ENCODE measurements at places on chromosomes 6 and 20. TPM values are rescaled to one million over a fixed set of nuclear protein-coding genes. Genes with fewer than 3 reads are reported as not detected.

HCRTR2 gene
- total RNA-seq, result not detected

DDO gene
- not detected for total RNA-seq

SLA2 gene
- total RNA-seq, result 21.3 TPM

MTFR2 gene
- total RNA-seq, result 1.2 TPM

- no peak overlapping the region for H3K27ac ChIP-seq
- H3K4me1 ChIP-seq, result peaks cover 74% of the 10 kb centered on the region
- peak overlapping the region; percentile 4 for H3K4me3 ChIP-seq
- DNase-seq, result no peak
- peaks cover 22% of the 10 kb centered on the region for H3K36me3 ChIP-seq
- H3K27me3 ChIP-seq, result no peaks in the 10 kb centered on the region
Measured at GRCh38 chr20:47352332-47353238, 3.9 kb downstream of the ZMYND8 start.

DNA sequence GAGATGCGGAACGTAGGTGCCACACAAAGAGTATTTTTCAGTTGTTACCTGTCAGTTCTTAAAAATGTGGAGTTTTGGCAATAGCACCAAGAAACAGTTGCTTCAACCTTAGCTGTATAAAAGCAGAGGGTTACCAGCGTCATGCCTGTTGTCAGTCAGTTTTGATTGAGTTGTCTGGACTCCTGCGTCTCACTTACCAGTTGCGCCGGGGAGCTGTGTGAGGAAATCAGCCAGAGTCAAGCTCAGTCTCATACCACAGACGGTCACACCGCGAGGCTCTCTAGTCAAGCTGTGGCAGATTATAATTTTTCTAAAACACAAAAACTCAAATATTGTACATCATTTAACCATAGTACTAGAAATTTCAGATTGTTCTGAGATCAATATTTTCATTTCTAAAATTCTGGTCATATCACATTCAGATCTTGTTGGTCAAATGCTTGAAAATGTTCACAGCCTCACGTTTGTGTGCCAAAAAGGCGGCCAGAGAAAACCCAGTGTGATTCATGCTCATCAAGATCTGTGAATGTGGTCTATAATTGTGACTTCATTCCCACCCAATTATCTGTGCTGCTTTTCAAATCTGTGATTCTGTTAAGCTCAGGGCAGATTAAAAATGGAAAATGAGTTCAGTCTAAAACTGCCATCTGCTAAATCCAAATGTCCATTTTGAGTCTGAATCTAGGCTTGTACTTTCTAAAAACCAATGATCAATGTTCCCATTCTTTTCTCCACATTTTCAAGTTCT lies 37.5 kb downstream of the SASH1 start:
- H3K36me3 ChIP-seq, result no peaks in the 10 kb centered on the region
- no peaks in the 10 kb centered on the region for H3K27me3 ChIP-seq
- H3K4me1 ChIP-seq, result no peaks in the 10 kb centered on the region
- DNase-seq, result no peak
- no peak overlapping the region for H3K4me3 ChIP-seq

GRCh38 chr6:168138436-168138835 lies 59.4 kb upstream of the FRMD1 start:
- H3K27ac ChIP-seq, result no peak overlapping the region
- H3K27me3 ChIP-seq, result peaks cover 1% of the 10 kb centered on the region
- H3K36me3 ChIP-seq, result no peaks in the 10 kb centered on the region
- no peak overlapping the region for H3K4me3 ChIP-seq
- DNase-seq, result no peak
- H3K4me1 ChIP-seq, result no peaks in the 10 kb centered on the region

- H3K27ac ChIP-seq, result no peak overlapping the region
- H3K36me3 ChIP-seq, result no peaks in the 10 kb centered on the region
- no peak for DNase-seq
- H3K27me3 ChIP-seq, result no peaks in the 10 kb centered on the region
- H3K4me1 ChIP-seq, result no peaks in the 10 kb centered on the region
- no peak overlapping the region for H3K4me3 ChIP-seq
Measured at GRCh38 chr6:81362246-81362645, 390.2 kb downstream of the TENT5A start.

- no peak for DNase-seq
- H3K27ac ChIP-seq, result no peak overlapping the region
- no peak overlapping the region for H3K4me3 ChIP-seq
Measured at GRCh38 chr6:66051812-66052211, 344.8 kb upstream of the EYS start.

DNA sequence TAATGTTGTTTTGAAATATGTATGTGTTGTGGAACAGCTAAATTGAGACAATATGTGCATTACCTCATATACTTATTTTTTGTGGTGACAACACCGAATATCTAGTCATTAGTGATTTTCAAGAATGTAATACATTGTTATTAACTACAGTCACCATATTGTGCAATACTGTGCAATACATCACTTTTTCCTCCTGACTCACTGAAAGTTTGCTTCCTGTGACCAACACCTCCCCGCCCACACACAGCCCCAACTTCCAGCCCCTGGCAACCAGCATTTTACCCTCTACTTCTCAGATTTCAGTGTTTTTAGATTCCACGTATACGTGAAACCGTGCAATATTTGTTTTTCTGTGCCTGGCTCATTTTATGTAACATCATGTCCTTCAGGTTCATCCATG lies 627.9 kb downstream of the PRKN start:
- no peak overlapping the region for H3K27ac ChIP-seq
- no peak overlapping the region for H3K4me3 ChIP-seq
- DNase-seq, result no peak
- no peaks in the 10 kb centered on the region for H3K36me3 ChIP-seq
- H3K4me1 ChIP-seq, result no peaks in the 10 kb centered on the region

GRCh38 chr6:33856655-33857054 lies 52.9 kb upstream of the MLN start:
- H3K27me3 ChIP-seq, result peaks cover 5% of the 10 kb centered on the region
- peak overlapping the region; percentile 11 for H3K4me3 ChIP-seq
- no peaks in the 10 kb centered on the region for H3K36me3 ChIP-seq
- H3K4me1 ChIP-seq, result peaks cover 72% of the 10 kb centered on the region

GRCh38 chr20:4427940-4428586 lies 293.6 kb upstream of the PRND start:
- no peaks in the 10 kb centered on the region for H3K27me3 ChIP-seq
- no peak overlapping the region for H3K4me3 ChIP-seq
- H3K36me3 ChIP-seq, result no peaks in the 10 kb centered on the region

GRCh38 chr6:43848671-43849391 lies 78.8 kb downstream of the VEGFA start:
- H3K4me1 ChIP-seq, result no peaks in the 10 kb centered on the region
- H3K27me3 ChIP-seq, result no peaks in the 10 kb centered on the region
- no peak for DNase-seq

GRCh38 chr6:106974336-106974998 lies at the start of gene CD24:
TSS of gene CD24 (minus strand) at chr6:106974729. CDS start at chr6:106974646, 83 bp downstream.
- peaks cover 27% of the 10 kb centered on the region for H3K27me3 ChIP-seq
- H3K36me3 ChIP-seq, result no peaks in the 10 kb centered on the region
- peak within 1 kb of the TSS; percentile 33 for H3K4me3 ChIP-seq
- H3K27ac ChIP-seq, result no peak within 1 kb of the TSS

DNA sequence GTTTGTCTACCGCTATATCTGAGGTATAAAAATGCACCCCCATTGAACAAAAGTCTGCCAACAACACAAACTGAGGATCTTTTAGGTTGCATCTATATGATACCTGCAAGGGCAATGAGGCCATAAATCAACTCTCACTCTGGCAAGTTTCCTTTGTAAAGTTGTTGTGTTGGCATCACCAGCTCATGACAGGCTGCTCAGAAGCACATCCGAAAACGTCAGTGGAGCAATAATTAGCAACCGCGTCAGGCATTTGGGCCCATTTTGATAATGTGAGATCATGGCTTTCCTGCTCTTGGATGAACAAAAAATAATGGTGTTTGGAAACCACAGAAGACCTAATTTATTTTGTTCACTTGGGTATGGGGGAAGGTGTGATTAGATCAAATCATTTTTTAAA lies 12.0 kb upstream of the SLC22A3 start:
- no peaks in the 10 kb centered on the region for H3K4me1 ChIP-seq
- no peaks in the 10 kb centered on the region for H3K36me3 ChIP-seq
- H3K27ac ChIP-seq, result no peak overlapping the region
- peaks cover 9% of the 10 kb centered on the region for H3K27me3 ChIP-seq

DNA sequence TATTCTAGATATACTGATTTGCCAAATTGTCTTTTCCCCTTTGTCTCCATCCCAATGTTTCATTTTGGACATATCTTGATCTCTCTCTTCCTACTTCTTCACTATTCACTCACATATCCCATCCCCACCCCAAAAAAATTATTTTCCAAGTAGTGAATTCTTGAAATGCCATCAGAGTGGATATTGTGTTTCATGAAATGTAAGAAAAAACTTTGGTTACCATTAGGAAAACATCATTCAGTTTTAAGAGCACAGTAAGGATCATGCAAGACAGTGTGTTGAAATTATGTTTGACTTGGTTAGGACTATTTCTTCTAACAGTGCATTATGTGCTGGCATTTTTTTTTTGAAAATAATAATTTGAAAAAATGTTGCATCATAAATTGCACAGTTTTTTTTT lies 5.7 kb downstream of the RSPO3 start:
- H3K4me3 ChIP-seq, result no peak overlapping the region
- no peak for DNase-seq
- no peaks in the 10 kb centered on the region for H3K36me3 ChIP-seq
- H3K27me3 ChIP-seq, result peaks cover 23% of the 10 kb centered on the region

- H3K4me3 ChIP-seq, result peak overlapping the region; percentile 54
- H3K36me3 ChIP-seq, result no peaks in the 10 kb centered on the region
- no peak overlapping the region for H3K27ac ChIP-seq
Measured at GRCh38 chr6:125099211-125100073, 54.1 kb upstream of the TPD52L1 start.

Data from CD4-positive, alpha-beta T cell (primary cell).